Stromal cell of bone marrow (primary cell): ENCODE measurements at places on chromosomes 2 and 18.

GRCh38 chr2:56287508-56287907 lies 103.7 kb downstream of the CCDC85A start:
- DNase-seq, result no peak

DNA sequence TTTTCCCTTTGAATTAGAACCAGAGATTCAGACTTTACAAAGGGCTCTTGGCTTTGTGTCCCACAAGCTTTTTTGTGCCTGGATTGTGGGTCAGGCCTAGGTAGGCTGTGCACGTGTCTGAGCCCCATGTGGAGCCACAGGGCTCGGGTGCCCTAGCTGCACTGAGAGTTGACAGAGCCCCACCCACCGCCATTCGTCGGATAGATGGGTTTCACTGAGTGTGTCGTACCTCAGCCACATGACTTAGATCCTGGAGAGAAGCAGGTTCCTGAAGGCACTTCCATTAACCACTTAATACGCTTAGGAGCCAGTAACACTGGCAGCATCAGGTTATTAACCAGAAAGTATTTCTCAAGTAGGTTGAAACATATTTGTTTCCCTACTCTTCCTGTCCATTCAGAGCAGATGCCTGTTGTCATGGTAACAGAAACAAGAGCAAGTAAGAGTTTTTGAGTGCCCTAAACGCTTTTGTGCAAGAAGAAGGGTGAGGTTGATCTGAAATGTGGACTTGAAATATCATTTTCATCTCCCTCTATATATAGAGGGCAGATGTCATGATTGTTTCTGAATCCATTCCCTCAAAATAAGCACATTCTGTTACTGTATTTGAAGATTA lies 30.0 kb downstream of the ADCYAP1 start:
- no peak for DNase-seq

- DNase-seq, result no peak
Measured at GRCh38 chr2:174771136-174771535, 6.9 kb upstream of the CHRNA1 start.

DNA sequence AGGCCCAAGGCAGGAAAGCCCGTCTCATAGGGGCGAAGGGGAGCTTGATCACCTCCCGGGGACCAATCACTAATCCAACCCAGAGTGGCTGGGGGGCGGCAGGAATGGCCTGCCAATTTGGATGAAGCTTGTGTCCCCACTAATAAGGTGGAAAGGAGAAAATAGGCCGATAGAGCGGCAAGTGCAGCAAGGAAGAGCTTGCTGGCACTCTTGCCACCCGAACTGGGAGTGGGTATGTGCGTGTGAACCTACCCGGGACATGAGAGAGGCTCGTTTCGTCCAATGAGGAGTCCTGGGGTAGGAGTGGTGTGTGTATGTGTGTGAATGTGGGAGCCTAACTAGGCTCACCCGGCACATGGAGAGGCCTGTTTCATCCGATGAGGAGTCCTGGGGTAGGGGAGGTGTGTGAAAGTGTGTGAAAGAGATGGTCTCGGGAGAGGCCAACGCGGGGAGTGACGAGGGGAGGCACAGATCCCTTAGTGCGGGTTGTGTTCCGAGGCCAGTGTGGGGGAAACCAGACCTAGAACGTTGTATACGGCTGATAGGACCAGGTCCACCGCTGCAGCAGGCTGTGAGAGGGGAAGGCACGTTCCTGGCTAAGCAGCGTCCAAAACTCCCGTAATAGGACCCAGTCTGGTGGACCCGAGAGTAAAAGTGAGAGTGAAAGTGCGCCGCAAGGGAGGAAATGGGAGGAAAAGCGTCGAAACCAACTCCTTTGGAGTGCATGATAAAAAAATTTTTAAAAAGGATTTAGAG lies 47.1 kb upstream of the SELENOI start:
- peak; percentile 43 for DNase-seq

DNA sequence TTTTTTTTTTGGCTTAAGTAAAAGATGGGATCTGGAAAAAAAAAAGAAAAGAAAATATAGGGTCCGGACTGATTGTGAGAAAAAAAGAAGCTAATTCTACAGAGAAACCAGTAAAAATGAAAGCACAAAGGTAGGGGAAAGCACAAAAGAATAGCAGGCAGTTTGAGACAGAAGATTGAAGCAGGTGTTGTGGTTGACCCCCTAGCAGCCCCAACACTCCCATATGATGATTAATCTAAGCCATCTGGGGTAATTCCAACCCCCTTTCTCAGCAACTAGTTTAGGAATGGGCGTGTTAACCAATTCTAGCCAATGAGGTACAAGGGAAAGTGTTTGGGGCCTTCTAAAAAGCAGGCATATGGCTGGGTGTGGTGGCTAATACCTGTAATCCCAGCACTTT lies 77.0 kb downstream of the MBD2 start:
- DNase-seq, result no peak

DNA sequence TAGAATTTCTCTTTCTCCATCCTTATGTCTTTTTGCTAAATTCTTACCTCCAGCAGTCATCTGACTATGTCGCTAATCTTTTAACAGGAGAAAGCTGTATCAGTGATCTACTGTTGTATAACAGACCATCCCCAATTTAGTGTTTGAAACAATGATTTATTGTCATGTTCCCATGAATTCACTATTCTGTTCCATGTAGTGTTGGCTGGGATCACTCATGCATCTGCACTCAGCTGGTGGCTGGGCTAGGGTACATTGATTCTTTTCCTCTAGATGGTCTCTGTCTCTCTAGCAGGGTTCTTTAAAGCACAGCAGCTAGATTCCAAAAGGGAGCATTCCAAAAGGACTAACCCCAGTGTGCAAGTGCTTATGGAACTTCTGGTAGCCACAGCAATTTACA lies 184.2 kb upstream of the FANCL start:
- DNase-seq, result no peak
